Stimulated activated CD8-positive, alpha-beta memory T cell treated with anti-CD3 and anti-CD28 coated beads, Interleukin-4, amount 100 ng/mL, for 1 hour (primary cell): ENCODE measurements at places on chromosomes 7 and 10.

- no peak for DNase-seq
These were observed 38.9 kb upstream of the TOMM7 start for GRCh38 chr7:22861576-22861975.

DNA sequence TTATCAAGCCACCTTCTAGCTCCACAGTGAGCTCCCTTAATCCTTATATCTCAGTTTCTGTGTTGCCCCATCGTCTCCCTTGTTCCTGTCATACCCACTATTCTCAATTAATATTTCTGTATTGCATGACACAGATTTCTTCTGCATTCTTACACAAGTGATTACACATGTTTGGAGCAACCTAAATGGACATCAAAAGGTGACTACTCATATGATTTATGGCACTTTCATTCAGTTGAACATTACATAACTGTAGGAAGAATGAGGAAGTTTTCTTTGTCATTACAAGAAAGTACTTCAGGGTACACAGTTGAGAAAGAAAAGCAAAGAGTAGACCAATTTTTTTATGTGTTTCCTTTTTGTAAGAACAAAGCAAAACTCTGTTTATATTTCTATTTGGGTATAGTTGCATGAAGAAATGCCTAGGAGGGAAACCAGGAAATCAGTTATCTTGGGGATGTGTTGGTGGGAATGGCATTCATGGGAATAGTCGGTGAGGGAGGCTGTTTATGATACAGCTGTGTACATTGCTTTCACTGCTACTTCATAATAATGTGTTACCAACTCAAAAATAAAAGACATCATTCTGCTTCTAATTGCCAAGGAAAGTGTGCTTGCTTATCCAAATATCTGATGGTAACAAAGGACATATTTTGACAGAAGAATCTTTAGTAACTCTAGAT is 23.6 kb upstream of the PRSS37 start:
- DNase-seq: no peak

DNA sequence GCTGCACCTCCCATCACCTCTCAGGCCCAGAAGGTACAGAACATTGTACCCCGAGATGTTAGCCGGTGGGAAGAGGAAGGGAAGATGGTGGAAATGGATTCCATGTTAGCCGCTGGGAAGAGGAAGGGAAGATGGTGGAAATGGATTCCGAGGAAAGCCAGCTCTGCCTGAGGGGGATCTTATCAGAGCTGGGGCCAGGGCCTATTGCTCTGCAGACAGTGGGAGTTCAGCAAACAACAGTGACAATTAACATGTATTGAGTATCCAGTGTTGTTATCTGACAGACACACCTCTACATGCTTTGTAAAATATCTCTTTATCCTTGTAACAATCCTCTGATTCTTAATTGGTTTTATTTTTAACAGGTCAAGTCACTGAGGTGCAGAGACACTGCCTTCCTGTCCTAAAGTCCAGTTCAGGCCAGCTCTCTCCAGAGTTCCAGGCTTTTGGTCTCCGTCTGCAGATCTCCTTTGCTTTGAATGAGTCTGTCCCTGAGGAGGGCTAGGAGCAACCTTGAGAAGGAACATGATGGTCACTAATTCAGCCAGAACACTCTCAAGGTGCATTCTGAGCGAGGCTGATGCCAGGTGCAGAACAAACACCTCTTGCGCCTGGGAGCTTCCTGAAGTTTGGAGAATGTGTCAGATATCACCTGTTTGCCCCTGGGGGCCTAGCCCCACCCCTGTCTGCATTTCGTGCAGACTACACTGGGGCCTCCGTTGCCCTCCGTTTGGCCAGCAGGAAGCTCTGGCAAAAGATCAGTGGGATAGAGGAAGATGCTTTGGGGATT is 82.4 kb upstream of the PODXL start:
- no peak for DNase-seq

- no peak for DNase-seq
These were observed 19.8 kb downstream of the HNRNPA2B1 start for GRCh38 chr7:26180792-26181198.

- DNase-seq: no peak
These were observed 739 bp downstream of the CASP7 start for GRCh38 chr10:113680190-113681111.

DNA sequence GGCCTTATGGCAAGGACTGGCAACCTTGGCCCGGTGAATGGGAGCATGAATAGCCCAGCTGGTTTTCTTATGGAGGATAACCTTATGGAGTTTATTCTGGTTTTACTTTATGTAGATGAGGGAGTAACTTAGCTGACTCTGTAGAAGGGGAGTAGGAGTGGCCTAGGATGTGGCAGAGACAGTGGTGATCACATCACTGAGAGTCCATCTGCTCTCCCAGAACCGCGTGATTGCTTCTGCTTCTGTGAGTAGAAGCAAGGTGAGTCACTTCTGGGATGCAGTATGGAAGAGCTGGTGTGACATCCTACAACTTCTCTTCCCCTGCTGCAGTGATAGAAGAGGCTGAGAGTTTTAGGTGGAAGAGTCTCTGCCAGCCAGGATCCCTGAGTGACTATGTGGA is 129.2 kb downstream of the RPS24 start:
- DNase-seq: no peak

DNA sequence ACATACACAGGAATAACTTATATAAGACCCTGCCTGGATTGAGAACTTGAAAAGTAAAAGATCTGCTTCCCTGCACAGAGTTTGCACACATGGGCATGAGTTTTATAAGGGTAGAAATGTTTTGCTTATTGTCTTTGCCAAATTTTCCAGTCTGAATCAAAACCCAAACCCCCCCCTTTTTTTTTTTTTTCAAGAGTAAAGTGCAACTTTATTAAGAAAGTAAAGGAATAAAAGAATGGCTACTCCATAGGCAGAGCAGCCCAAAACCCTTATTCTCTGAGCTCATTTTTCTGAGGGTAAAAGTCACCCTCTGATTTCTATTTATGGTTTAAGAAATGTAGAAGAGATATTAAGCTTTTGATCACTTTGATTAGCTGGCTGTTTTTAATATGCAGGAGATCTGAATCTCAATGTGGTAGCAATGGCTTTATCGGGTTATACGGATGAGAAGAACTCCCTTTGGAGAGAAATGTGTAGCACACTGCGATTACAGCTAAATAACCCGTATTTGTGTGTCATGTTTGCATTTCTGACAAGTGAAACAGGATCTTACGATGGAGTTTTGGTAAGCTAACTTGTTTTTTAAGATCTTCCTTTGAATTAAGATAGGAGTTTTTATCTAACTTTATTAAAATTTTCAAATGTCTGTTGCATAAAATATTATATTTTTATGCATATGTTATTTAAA is 18.7 kb downstream of the MIOS start:
- DNase-seq: no peak

- DNase-seq: no peak
These were observed 33.1 kb downstream of the ADD3 start for GRCh38 chr10:110040767-110041478.

GRCh38 chr7:45647967-45648670 is 74.0 kb downstream of the ADCY1 start:
- DNase-seq: no peak

- DNase-seq: no peak
These were observed 282.8 kb downstream of the RPS24 start for GRCh38 chr10:78316451-78316931.

DNA sequence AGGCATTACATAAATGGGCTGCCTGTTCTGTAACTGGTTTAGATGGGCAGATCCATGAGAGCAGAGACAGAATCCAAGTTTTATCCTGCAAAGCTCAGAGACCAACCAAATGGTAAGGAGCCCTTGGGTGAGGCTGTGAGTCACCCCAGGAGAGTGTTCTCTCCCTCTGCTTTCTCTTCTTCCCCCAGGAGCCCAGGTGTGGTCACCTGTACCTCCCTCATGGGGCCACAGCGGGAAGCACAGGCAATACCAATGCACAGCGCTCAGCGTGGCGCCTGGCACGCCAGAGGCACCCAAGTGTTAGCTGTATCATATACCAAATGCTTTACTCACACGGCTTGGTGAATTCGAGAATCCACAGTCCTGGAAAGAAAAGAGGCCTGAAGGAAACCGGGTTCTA is 39.4 kb downstream of the CTBP2 start:
- DNase-seq: no peak

GRCh38 chr10:70621503-70622078 is 19.1 kb upstream of the PRF1 start:
- DNase-seq: no peak

GRCh38 chr7:140541513-140542227 is 62.4 kb upstream of the MKRN1 start:
- no peak for DNase-seq

GRCh38 chr10:82162549-82163195 is 287.7 kb downstream of the NRG3 start:
- DNase-seq: no peak

GRCh38 chr7:127527561-127527960 is 57.8 kb downstream of the GCC1 start:
- no peak for DNase-seq

DNA sequence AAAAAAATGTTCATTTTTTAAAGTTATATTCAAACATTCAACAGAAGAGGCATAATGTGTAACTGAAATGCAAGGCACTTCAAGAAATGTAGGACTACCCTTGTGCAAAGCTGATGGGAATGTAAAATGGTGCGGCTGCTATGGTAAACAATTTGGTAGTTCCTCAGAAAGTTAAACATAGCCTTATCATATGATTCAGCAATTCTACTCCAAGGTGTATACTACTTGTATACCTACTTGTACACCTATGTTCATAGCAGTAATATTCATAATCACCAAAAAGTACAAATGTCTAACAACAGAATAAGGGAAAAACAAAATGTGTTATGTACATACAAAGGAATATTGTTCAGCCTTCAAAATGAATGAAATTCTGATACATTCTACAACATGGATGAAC is 37.3 kb downstream of the TET1 start:
- DNase-seq: no peak

GRCh38 chr10:80161321-80162083 is 29.0 kb downstream of the PLAC9 start:
- no peak for DNase-seq

GRCh38 chr10:79084012-79084971 is 15.5 kb downstream of the ZMIZ1 start:
- no peak for DNase-seq

- DNase-seq: no peak
These were observed 284.4 kb downstream of the CRPPA start for GRCh38 chr7:16136896-16137295.

DNA sequence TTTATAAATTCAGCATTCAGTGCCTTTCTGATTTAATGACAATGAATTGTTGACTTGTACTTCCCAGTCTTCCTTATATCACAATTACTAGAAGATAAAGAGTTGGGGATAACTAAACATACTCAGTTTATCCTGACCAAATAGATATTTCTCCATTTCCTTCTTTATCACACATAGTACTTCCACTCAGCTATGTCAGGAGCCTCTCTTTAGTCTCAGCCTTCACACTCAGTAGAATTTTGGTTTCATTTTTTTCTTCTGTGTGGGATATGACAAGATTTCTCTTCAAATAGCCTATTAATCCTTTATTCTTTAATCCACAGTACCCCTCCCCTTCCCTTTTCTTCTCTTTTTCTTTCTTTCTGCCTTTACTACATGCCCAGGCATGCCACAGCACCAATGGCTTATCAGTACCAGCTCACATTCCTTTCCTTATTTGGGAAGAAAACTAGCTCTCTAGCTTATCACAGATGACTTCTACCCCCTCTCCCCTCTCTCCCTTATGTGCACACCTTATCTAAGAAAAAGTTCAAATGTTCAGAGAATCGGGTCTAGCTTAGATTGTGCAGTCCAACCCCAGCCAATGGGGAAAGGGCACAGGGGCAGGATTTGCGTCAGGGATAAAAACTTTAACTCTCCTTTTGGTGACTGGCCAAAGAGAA is 109.0 kb downstream of the PHF14 start:
- DNase-seq: no peak

- DNase-seq: no peak
These were observed 4.3 kb downstream of the HOXA11 start for GRCh38 chr7:27180431-27181420.

- DNase-seq: no peak
These were observed 159.6 kb upstream of the PRKCQ start for GRCh38 chr10:6739530-6740174.

GRCh38 chr10:117237401-117237991 is 3.4 kb upstream of the SLC18A2 start:
- no peak for DNase-seq

DNA sequence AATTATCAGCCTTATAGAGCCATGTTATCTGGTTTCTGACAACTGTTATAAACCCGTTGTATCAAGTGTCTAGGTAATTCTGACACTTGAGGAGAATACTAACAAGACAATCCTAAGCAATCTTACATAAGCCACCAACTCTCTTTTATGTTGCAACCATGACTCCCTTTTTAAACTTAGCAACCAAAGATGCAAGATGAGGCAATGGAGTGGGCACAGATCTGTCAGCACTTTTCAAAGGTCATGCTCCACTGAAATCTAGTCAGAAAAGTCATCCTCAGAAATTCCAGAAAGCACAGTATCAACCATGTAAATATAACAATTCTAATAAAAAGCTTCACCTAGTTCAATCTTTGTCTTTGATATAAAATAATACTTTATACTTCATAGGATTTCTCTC is 77.0 kb upstream of the SEMA3A start:
- DNase-seq: no peak

GRCh38 chr10:9060314-9060713 is 1005.8 kb downstream of the GATA3 start:
- DNase-seq: no peak

GRCh38 chr7:50663396-50664102 is 98.3 kb upstream of the DDC start:
- DNase-seq: no peak

DNA sequence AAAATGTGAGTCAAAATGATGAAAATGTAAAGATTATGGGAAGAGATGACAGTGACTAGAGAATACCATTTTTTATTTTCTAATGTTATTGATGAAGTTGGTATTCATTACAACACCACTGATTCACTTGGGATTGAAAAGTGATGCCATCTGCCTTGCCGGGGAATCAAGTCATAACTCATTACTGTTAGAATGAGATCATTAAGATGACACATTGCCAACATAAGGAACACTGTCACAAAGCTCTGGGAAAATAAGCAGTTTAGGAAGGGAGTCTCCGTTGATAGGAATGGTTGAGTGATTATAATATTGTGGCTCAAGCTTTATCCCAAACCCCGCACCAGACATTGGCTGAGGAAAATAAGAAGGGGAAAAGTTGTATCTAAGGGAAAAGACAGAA is 121.5 kb upstream of the PLPP4 start:
- no peak for DNase-seq

- DNase-seq: no peak
These were observed 117.8 kb downstream of the DYNC2I1 start for GRCh38 chr7:158973941-158974785.

DNA sequence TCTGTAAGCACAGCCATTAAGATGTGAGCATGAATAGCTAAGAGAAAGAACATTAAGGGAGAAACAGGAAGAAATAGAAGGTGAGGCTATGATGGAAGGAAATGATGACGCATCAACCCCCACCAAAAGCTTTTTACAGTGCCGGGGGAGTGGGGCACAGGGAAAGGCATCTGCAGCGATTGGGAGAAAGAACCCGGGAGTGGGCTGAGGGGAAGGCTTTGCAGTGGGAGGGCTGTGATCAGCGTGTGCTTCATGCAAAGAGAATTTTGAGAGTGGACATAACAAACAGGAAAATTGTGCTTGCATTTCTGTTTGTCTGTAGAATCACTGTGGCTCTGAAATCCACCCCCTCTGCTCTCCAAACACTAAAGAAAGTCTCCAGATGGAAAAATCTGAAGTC is 250.8 kb downstream of the KCNMA1 start:
- no peak for DNase-seq
